ENCODE measurements at places on chromosomes 6 and 20.
A peak's percentile ranks its signal among the peaks of the same experiment; 100 is the strongest.

DNA sequence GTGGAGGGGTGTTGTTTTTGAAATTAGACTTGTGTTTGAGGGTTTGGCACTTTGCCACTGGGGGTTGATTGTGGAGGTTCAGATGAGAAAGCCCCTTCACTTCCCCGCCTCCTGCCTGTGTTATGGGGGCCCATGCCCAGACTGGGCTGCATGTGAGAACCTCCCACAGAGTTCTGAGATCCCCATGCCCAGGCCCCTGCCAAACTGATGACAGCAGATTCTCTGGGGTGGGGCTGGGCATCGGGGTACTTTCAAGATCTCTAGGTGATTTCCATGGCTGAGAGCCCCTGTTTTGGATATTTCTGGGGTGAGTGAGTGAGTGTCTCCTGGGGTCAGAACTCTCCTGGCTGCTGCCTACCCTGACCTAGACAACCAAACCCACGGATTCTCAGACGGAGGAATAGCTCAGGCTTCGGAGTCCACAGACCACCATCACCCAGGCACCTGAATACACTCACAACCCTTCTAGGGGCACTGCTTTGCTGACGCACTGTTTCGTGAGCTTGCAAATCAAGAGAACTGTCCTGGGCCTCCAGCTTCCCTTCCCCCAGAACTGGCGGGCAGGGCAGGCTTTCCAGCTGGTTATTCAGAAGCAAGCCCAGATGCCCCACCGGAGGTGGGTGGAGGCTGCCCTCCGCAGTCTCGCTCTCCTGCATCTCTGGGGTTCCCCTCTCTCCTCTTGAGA is 6.3 kb downstream of the BCAS1 start:
- peaks cover 13% of the 10 kb centered on the region for H3K4me1 ChIP-seq
- peak; percentile 53 for DNase-seq
- H3K36me3 ChIP-seq = no peaks in the 10 kb centered on the region
- H3K27ac ChIP-seq = peak overlapping the region; percentile 87
- peak overlapping the region; percentile 69 for H3K4me3 ChIP-seq
- no peaks in the 10 kb centered on the region for H3K27me3 ChIP-seq

GRCh38 chr6:30679765-30680535 is 6.5 kb downstream of the PPP1R18 start:
- H3K4me3 ChIP-seq = peak overlapping the region; percentile 89
- H3K36me3 ChIP-seq = peaks cover 59% of the 10 kb centered on the region
- H3K4me1 ChIP-seq = peaks cover 60% of the 10 kb centered on the region
- peak overlapping the region; percentile 47 for H3K27ac ChIP-seq
- DNase-seq = no peak
- no peaks in the 10 kb centered on the region for H3K27me3 ChIP-seq

- H3K4me1 ChIP-seq = peaks cover 16% of the 10 kb centered on the region
- no peak overlapping the region for H3K4me3 ChIP-seq
- H3K27me3 ChIP-seq = peaks cover 5% of the 10 kb centered on the region
- no peaks in the 10 kb centered on the region for H3K36me3 ChIP-seq
These were observed 54.3 kb upstream of the GMPR start for GRCh38 chr6:16184129-16184528.

DNA sequence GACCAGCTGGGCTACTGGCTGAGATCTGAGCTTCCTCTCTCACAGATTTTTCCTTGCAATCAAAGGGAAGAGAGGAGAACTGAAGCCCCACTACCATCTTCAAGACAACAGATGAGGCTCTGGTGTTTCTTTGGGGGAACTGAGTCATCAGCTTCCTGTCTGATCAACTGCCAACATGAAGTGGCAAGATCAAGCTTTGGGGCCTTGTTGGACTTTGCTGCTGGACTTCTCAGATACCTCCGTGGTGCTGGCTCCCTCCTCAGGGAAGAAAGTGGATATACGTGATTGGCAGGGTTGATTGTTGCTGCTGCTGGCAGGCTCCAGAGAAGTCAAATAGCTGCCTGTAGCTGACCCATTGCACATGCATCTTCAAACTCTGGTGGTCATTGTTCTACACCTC is 3.6 kb upstream of the TOX2 start:
- peaks cover 41% of the 10 kb centered on the region for H3K27me3 ChIP-seq
- H3K4me3 ChIP-seq = no peak overlapping the region
- peaks cover 28% of the 10 kb centered on the region for H3K4me1 ChIP-seq
- H3K36me3 ChIP-seq = no peaks in the 10 kb centered on the region
- H3K27ac ChIP-seq = no peak overlapping the region

DNA sequence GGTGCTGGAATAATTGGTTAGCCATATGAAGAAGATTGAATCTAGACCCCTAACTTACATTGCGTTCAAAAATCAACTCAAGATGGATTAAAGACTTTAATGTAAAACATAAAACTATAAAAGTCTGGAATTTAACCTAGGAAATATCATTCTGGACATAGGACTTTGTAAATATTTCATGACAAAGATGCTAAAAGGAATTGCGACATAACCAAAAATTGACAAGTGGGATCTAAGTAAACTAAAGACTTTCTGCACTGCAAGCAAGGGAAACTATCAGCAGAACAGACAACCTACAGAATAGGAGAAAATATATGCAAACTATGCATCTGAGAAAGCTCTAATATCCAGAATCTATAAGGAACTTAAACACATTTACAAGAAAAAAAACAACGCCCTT is 45.5 kb upstream of the SLC35F1 start:
- DNase-seq = no peak
- H3K27ac ChIP-seq = no peak overlapping the region
- H3K4me3 ChIP-seq = no peak overlapping the region
- H3K4me1 ChIP-seq = no peaks in the 10 kb centered on the region
- no peaks in the 10 kb centered on the region for H3K36me3 ChIP-seq
- peaks cover 3% of the 10 kb centered on the region for H3K27me3 ChIP-seq

DNA sequence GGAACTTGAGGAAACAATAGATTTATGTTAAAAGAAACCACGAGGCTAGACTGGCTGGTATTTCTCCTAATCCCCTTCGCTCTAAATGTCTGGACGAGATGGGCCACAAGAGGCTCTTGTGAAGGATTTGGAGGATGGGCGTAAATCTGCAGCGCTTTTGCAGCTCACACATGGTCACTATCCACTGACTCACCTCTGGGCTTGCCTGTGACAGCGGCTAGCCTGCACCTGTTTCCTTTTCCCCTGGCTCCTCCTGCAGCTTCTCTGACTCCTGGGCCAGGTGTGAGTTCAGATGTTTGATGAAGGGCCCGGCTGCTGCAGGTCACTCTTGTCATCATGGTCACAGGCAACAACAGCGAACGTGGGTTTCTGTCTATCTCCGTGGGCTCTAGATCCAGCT is 629.4 kb downstream of the CBLN4 start:
- no peak overlapping the region for H3K27ac ChIP-seq
- no peaks in the 10 kb centered on the region for H3K4me1 ChIP-seq
- no peak for DNase-seq
- H3K4me3 ChIP-seq = no peak overlapping the region

DNA sequence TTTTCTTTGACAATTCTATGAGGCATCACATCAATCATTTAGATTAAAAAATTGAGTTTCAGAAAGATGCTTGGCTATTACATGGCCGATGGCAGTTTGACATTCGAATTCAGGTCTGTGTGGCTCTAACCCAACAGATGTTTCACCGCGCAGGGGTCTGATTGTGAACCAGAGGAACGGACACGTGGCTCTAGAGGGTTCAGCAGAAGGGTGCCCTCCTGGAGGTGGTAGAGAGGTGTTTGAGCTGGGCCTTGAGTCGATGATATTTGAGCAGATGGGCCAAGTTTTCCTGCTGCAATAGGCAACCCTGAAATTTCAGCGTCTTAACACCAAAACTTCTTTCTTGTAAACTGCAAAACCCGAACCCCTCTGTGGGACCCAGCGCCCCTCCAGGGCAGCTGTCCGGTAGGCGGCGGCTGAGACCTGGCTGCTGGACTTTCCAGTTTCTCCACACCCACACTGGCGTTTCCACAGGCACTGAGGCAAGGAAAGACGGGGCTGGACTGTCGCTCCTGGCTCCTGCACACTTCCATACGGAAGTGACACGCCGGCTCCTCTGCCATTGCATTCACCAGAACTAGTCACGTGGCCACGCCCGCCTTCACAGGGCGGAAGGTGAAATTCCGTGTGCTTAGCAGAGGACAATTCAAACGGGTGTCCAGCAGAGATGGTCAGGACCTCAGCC is 11.3 kb upstream of the AFDN start:
- no peak overlapping the region for H3K27ac ChIP-seq
- no peaks in the 10 kb centered on the region for H3K4me1 ChIP-seq
- H3K4me3 ChIP-seq = no peak overlapping the region

GRCh38 chr6:28282926-28283325 is 1.6 kb downstream of the PGBD1 start:
- peaks cover 7% of the 10 kb centered on the region for H3K4me1 ChIP-seq
- H3K27me3 ChIP-seq = peaks cover 12% of the 10 kb centered on the region
- H3K36me3 ChIP-seq = peaks cover 38% of the 10 kb centered on the region
